A549 treated with ZK216348 at 1 μM for 4 hours (cell line): ENCODE measurements at places on chromosomes 2 and 18. TPM values are rescaled to one million over a fixed set of nuclear protein-coding genes. Genes with fewer than 3 reads are reported as not detected.

The CFC1 gene
- total RNA-seq, result not detected in 5 replicates

The RAB6C gene
- not detected in 5 replicates for total RNA-seq

The IL1F10 gene
- not detected in 5 replicates for total RNA-seq

The BOLL gene
- not detected in 5 replicates for total RNA-seq

The RTKN gene
- total RNA-seq, result 15.5 to 29.0 TPM (median 23.7 TPM) in 5 replicates

The FEV gene
- total RNA-seq, result not detected in 5 replicates

The ST6GAL2 gene
- total RNA-seq, result 11.4 to 21.9 TPM (median 19.2 TPM) in 5 replicates

The RALB gene
- total RNA-seq, result 58.3 to 81.6 TPM (median 67.0 TPM) in 5 replicates

The AP1S3 gene
- total RNA-seq, result 24.7 to 51.4 TPM (median 35.4 TPM) in 5 replicates

The ATP5F1A gene
- total RNA-seq, result 292 to 334 TPM (median 315 TPM) in 5 replicates

The EGR4 gene
- total RNA-seq, result 0.09 to 0.43 TPM (median 0.20 TPM) in 5 replicates

The TRABD2A gene
- 7.9 to 12.9 TPM (median 12.4 TPM) in 5 replicates for total RNA-seq

The NABP1 gene
- 12.7 to 16.4 TPM (median 13.8 TPM) in 5 replicates for total RNA-seq

The TMEM247 gene
- total RNA-seq, result not detected in 5 replicates

The PAX8 gene
- total RNA-seq, result 0.49 to 1.5 TPM (median 1.0 TPM) in 5 replicates

The SRD5A2 gene
- 0.04 to 0.06 TPM (median 0.06 TPM) in 3 of 5 replicates, not detected in the others for total RNA-seq

The ACTG2 gene
- total RNA-seq, result 0.12 to 0.38 TPM (median 0.13 TPM) in 3 of 5 replicates, not detected in the others

The CROCC2 gene
- not detected in 5 replicates for total RNA-seq

The MYCN gene
- total RNA-seq, result not detected in 5 replicates

The GLI2 gene
- total RNA-seq, result 15.4 to 28.5 TPM (median 26.0 TPM) in 5 replicates
